Stimulated activated CD8-positive, alpha-beta memory T cell treated with anti-CD3 and anti-CD28 coated beads, Interleukin-7, amount 100 ng/mL, for 48 hours (primary cell): ENCODE measurements at places on chromosomes 5 and 9.

DNA sequence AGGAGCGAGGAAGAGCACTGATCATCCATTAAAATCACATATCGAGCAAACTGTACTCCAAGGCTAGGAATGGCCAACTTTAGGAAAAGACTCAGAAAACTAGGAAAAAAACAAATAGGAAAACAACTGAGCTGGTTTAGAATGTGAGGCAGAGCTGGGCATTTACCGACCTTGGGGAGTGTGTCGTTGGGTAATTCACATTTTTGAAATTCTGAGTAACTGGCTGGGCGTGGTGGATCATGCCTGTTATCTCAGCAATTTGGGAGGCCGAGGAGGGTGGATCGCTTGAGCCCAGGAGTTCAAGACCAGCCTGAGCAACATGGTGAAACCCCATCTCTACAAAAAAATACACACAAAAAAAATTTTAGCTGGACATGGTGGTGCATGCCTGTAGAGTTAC is 70.1 kb downstream of the ZFAND5 start:
- no peak for DNase-seq

GRCh38 chr5:67910546-67910945 is 305.0 kb upstream of the PIK3R1 start:
- no peak for DNase-seq

- DNase-seq = no peak
These were observed 538.5 kb upstream of the WWC1 start for GRCh38 chr5:167752936-167753335.

DNA sequence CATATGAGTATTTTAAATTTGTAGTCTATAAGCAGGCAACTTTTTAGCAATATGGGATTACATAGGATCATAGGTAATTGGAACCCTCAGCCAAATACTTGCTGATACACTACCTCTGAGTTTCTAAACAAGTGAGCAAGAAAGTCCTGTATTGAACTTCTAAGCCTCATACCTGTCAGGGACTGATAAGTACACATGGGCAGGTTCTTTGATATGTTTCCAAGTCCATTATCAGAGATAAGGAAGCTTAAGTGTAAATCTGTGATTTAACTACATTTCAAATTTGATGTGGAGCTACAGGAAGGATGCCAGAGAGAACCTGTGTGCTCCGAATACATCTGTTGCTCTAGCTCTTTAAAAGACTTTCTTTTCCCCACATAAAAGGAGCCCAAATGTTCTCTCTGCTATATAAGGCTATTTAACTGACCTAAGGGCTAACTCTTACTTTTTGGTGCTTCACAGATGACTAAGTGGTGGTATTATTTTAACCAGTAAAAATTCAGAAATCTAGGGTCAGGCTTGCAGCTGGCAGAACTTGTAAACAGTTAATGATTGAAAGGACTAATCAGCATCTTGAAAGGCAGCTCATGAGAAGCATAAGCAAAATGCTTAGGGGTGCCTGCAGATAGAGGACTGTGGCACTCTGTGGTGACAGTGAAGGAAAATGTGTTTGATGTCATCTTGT is 228.6 kb downstream of the NR3C1 start:
- no peak for DNase-seq
